Right atrium auricular region (tissue), 2 donors: ENCODE measurements at places on chromosomes 6 and 20.

DNA sequence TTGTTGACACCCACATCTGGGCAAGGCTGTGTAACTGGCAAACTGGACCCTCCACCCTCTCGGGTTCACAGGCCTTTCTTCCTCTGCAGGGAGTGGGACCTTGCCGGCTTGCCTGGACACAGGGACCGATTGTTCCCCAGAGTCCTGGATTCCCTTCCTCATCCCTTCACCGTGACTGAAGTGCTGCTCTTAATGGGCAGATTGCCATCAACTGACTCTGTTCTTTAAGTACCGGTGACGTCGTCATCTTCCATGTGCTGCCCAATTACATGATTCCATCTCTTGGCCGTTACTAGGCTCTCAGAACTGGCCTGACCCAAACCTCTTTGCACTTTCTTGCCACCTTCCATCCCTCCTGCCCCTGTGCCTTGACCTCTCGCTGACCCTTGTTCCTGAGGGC lies 85.4 kb downstream of the EYA4 start:
- H3K27ac ChIP-seq: no peak overlapping the region
- DNase-seq: no peak
- H3K27me3 ChIP-seq: no peaks in the 10 kb centered on the region
- H3K36me3 ChIP-seq: no peaks in the 10 kb centered on the region
- H3K4me1 ChIP-seq: no peaks in the 10 kb centered on the region
- no peak overlapping the region for H3K4me3 ChIP-seq

DNA sequence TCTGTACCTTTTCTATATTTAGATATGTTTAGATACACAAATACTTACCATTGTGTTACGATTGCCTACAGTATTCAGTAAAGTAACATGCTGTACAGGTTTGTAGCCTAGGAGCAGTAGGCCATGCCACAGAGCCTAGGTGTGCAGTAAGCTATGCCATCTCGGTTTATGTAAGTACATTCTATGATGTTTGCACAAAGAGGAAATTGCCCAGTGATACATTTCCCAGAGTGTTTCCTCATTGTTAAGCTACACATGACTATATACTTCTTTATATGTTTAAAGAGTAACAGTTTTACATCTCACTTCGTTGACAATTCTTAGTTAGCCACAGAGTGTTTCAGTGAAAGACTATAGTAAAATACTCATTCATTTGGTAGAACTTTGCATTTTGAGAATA lies 51.5 kb downstream of the SLC35F1 start:
- no peak for DNase-seq
- H3K36me3 ChIP-seq: no peaks in the 10 kb centered on the region
- H3K4me3 ChIP-seq: no peak overlapping the region
- H3K27ac ChIP-seq: no peak overlapping the region
- no peaks in the 10 kb centered on the region for H3K4me1 ChIP-seq

DNA sequence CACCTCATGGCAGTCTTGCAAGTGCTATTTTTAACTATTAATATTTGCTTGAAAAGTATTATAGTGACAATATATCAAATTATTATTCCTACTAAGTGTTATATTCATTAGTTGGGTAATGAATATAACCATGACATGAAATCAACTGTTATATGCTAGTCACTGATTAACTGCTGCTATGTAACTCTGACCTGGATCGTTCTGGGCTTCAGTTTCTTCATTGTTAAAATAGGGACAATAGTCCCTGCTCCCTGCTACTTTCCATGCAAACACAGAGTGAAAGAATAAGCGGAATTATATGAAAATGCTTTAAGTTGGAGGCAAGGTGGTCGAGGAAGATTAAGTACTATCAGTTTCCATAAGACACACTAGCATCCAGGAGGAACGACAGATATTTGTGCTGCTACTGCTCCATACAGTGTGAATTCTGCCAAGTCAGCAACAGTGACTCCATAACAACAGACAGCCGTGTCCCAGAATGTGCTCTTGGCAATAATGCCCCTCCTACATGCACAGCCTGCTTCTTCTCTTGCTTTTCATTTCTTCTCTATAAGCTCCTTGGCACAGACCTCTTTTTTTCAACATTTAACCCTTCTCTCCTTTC lies 107.2 kb downstream of the CHD6 start:
- H3K4me3 ChIP-seq: no peak overlapping the region
- DNase-seq: no peak
- no peaks in the 10 kb centered on the region for H3K27me3 ChIP-seq
- no peak overlapping the region for H3K27ac ChIP-seq

- no peak for DNase-seq
- H3K4me3 ChIP-seq: no peak overlapping the region
- no peaks in the 10 kb centered on the region for H3K27me3 ChIP-seq
These were observed 619.5 kb downstream of the PRKN start for GRCh38 chr6:162108041-162108440.

GRCh38 chr6:168377856-168378832 lies 58.6 kb upstream of the DACT2 start:
- H3K36me3 ChIP-seq: no peaks in the 10 kb centered on the region
- no peak for DNase-seq
- no peak overlapping the region for H3K4me3 ChIP-seq
- H3K27ac ChIP-seq: no peak overlapping the region
- no peaks in the 10 kb centered on the region for H3K27me3 ChIP-seq
- H3K4me1 ChIP-seq: peaks cover 5% of the 10 kb centered on the region

DNA sequence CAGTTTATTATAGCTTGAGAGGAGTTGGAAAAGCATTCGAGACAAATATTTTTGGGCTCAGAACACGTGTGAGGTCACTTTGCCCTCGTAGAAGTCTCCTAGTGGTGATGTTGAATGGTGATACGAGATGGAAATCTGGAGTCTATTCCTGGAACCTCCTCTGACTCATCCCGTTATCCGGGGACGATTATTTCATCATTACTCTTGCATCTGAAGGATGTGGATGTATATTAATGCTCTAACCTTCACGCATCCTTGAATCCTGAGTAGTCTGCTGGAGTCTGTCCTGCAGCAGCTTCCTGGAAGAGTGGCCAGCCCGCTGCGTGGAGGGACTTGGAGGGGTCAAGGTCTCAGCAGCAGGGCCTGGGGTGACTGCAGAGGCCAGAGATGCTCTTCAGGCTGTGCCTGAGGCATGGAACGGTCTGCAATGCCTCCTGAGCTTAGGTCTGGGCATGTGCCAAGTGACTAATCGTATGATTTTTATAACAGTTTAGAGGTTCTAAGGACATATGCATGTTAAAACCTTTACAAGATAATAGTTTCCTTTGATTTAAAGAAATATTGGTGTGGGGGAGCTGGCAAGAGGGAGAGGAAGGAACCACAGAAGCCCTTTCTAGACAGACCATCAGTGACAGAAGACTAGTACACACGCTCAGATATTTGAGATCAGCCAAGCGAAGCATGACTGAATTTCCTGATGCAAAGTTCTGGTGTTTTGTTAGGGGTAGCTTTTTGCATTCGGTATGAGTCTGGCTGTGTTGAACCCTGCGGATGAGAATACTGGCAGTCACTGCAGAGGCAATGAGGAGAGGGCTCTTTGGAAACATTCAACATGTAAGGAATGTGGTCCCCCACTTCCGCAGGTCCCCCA lies 400.2 kb downstream of the QKI start:
- no peaks in the 10 kb centered on the region for H3K4me1 ChIP-seq
- H3K27ac ChIP-seq: no peak overlapping the region
- no peak overlapping the region for H3K4me3 ChIP-seq
- no peak for DNase-seq
- H3K27me3 ChIP-seq: no peaks in the 10 kb centered on the region
